NCI-H2107 (cell line): ENCODE measurements at places on chromosomes 2 and 18.
A peak's percentile ranks its signal among the peaks of the same experiment; 100 is the strongest.

DNA sequence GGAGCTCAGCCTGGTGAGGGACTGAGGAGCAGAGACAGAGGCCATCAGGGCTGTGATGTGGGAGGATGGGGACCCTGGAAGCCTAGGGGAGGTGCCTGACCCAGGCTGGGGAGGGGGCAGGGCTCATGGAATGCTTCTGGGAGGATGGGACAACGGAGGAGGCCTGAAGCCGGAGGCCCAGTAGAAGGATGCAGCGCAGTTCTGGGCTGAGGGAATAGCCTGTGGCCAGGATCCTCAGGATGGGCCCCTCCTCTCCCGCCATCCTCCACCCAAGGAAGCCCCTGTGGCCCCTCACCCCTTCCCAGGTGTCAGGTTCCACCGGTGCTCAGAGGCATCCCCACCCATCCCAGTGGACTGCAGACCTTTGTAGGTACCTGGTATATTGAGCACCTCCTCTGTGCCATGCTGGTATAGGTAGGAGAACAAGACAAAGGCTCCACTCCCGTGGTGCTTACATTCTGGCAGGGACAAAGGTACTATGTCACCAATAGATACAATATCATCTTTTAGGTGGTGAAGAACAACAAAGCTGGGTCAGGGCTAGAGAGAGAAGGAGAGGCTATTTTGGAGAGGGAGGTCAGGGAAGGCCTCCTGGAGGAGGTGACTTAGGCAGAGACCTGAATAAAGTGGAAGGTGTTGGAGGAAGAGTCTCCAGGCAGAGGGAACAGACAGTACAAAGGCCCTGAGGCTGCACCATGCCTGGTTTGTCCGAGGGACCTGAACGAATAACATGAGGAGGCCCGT is 2.7 kb downstream of the ZAP70 start:
- DNase-seq, result no peak

DNA sequence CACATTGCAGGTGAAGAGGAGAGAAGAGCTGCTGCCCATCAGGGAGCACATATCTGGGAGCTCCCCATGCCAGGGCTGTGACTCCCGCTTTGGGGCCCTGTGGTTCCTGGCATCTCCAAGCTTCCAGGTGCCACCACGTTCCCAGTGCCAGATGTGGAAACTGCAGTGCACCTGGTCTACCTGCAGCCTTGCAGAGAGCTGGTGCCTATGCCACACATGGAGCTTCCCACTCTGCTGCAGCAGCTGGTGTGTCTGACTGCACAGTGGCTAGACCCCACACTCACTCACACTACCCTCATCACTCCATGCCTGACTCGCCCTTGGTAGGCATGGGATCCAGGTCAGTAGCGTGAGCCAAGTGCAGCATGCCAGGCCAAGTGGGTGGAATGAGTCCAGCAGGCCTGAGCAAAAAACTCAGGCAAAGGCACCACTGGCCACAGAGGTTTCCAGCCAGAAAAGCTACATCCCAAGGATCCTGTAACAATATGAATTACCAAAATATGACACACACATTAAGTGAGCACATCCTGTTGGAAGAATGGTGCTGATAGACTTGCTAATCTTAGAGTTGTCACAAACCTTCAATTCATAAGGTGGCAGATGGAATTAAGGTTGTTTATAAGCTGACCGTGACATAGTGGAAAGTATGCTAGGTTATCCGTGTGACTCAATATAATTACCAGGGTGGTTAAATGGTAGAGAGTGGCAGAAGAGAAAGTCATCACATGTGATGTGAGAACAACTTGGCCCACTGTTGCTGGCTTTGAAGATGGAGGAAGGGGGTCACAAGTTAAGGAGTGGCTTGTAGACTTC is 150.9 kb downstream of the EHBP1 start:
- DNase-seq, result no peak

DNA sequence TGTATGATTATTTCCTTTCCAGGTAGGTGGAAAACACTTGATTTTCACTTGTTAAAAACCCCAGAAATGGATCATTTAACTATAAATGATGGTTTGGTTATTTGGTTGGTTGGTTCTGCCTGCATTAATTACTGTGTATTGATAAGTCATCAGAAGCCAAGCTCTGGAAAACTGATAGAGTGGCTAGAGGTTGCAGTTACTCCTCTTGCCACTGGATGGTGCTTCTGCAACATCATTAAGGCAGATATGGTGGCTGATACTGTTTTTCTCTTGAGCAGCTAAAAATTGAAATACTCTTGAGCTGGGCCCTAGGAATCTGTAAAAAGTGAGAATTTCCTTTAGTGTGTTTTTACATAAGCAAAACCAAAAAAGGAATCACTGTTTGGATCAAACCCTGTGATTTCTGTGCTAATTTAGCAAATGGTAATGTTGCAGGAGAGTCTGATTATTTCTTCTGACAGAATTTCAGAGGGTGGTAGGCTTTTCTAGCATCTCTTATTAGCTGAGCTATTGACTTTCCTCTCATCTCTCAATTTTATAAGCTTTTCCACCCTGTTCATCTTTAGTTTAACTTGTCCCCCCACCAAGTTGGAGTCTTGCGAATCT is 54.3 kb downstream of the RAB10 start:
- DNase-seq, result no peak

GRCh38 chr2:54388076-54388475 is 68.1 kb upstream of the SPTBN1 start:
- no peak for DNase-seq

DNA sequence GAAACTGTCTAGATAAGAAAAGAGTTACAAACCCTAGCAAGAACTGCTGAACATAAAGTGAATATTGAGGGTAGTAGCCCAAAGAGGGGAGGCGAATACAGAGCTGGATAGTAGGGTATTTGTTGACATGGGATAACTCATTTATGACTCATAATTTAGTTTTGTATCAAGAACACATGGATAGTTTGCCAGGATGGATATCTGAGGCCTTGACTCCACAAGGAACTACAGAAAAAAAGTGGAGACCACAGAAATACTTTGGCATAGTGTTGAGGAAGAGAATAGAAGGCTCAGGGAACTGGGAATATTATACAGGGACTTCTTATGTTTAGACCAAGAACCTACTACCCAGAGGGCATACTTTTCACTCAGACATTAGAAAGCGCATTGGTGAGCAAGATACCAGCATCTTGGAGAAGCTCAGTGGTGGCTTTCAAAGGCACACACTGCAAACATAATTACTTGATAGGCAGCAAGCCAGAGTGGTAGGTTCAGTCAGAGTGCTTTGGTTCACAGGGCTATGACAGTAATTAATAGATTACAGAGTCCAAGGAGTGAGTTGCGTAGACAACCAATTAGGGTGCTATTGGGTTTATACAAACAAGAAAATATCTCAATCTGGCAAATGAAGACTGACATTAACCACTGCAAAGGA is 51.9 kb upstream of the ZBTB7C start:
- no peak for DNase-seq

GRCh38 chr2:238407566-238407965 is 19.2 kb upstream of the ASB1 start:
- no peak for DNase-seq

- no peak for DNase-seq
Observed at GRCh38 chr2:9887513-9887912, 44.2 kb downstream of the TAF1B start.

GRCh38 chr18:64379662-64380061 is 230.8 kb upstream of the LINC00305 start:
- no peak for DNase-seq

DNA sequence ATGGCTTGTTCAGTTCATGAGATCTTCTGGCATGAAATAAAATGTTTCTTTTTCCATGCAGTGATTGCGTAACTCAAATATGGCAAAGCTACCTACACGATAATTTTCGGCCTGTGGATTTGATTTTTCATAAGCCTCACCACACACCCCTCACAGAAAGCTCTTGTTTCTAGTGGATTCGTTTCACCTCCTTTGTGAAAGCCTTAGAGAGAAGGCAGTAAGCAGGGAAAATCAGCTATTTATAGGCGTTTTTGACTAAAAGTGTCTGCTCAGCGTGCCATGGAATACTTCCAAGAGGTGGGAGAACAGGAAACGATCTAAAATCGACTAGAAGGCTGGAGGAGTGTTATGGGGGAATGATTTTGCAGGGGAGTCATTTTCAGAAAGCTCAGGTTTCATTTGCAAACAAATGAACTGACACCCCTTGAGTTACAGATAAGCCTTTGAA is 417.9 kb downstream of the TGIF1 start:
- DNase-seq, result no peak

- peak; percentile 9 for DNase-seq
Observed at GRCh38 chr2:181742922-181743722, 62.8 kb upstream of the NEUROD1 start.

- DNase-seq, result no peak
Observed at GRCh38 chr2:198498048-198498447, 693.7 kb downstream of the PLCL1 start.

DNA sequence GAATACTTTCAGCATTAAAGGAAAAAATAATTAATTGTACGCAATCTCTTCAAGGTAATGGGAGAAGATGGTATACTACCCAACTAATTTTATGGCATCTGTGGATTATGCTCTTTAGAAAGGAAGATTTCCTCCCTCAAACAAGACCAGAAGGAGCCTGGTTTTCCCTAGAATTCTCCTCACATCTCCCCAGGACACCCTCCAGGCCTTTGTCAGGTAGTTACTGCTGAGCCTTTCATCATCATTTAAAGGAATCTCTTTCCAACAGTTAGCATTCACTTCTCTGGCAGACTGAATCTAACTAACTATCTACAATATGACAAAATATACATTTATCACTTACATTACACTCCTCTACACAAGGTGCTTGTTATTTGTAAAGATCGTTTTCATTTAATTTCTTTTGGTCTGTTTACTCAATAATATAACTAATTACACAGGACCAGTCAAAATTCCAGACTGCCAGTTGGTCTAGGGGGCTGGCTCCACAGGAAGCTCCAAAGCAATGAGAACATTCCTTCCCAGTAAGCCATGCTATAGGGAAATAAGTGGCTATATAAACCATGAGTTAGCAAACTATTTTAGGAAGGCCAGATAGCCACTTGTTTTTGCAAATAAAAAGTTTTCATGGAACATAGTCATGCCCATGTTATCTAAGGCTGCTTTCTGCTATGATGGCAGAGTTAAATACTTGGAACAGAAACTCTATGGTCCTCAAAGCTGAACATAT is 19.1 kb downstream of the ZNF24 start:
- no peak for DNase-seq

- no peak for DNase-seq
Observed at GRCh38 chr2:176103742-176104315, 3.3 kb upstream of the HOXD11 start.

- no peak for DNase-seq
Observed at GRCh38 chr18:26425148-26425531, 123.2 kb downstream of the KCTD1 start.

- DNase-seq, result no peak
Observed at GRCh38 chr2:173149491-173149890, 73.8 kb downstream of the MAP3K20 start.

GRCh38 chr2:131402320-131403039 is 38.5 kb upstream of the RAB6D start:
- no peak for DNase-seq

GRCh38 chr18:75128051-75128605 is 80.8 kb downstream of the PTGR3 start:
- no peak for DNase-seq

- no peak for DNase-seq
Observed at GRCh38 chr18:53411511-53411910, 813.0 kb downstream of the MBD2 start.
